ENCODE measurements at places on chromosomes 2 and 18. TPM values are rescaled to one million over a fixed set of nuclear protein-coding genes. Genes with fewer than 3 reads are reported as not detected.

GRCh38 chr18:50638884-50639420 lies 79.1 kb downstream of the MAPK4 start:
- DNase-seq, result no peak

GRCh38 chr18:56256659-56257058 lies 381.7 kb downstream of the TXNL1 start:
- no peak for DNase-seq

COL4A4 gene
- total RNA-seq, result 31.2 TPM

- no peak for DNase-seq
These were observed 1919.8 kb downstream of the SUCLG1 start for GRCh38 chr2:82539280-82539621.

SKA1 gene
- total RNA-seq, result 1.5 TPM

DNA sequence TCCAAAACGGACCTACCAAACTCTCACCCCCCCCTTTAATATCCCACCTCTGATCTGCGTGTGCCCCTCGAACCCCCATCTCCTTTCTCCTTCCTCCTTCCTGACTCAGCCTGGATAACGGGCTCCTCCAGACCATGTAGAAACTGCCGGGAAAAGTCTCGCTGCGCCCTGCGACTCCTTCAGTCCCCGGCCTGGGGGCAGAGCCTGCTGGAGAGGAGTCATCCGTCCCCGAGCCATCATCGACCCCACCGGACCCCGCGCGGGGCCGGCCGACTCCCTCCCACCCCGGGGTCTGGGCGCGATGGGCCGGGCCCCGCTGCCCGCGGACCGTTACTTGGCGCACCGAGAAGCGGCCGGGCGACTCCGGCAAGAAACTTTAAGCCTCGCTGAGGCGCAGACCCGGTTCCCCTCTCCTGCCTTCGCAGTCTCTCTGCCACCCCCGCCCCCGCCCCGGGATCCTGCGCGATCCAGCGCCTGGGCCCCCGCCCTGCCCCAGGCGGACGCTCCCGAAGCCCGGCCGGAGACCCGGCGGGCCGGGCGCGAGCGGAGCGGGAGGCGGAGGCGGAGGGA lies 3.4 kb downstream of the ZEB2 start:
- peak; percentile 89 for DNase-seq

DNA sequence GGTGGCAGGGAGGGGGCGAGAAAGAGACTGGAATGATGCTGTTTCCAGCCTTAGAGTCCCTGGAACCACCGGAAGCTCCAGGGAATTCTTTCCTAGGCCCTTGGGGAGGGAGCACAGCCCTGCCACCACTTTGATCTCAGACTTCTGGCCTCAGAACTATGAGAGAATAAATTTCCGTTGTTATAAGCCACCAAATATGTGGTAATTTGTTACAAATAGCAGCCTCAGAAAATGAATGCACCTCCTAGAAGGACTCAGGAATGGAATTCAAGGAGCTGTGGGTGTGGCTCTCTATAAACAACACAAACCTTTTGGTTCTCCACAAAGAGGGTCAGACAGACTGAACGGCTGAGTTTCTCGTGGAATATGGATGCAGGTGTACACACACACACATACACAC lies 144.5 kb downstream of the ACKR3 start:
- DNase-seq, result no peak

DNA sequence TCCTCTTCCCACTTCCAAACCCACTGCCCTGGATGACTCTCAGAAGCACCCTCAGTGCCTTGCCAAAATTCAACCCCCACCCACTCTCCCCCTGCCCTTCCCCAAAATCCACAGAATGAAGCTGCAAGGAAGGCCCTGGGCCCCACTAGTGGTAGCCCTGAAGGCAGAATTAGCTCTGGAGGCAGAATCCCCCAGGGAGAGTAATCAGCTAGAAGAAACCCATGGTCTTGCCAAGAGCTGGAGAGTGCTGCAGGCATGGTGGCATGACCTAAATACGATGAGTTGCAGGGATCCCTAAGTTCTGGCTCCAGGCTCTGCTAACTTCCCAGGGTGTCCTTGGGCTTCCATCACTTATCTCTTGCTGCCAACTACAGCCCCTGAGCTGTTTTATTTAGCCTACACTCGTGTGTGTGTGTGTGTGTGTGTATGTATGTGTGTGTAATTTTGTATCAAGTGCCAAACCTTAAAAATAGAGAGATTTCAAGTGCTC lies 7.9 kb downstream of the GAD1 start:
- DNase-seq, result no peak

GRCh38 chr2:71789556-71790204 lies 336.3 kb downstream of the DYSF start:
- DNase-seq, result no peak

GRCh38 chr2:202589582-202589949 lies 45.2 kb upstream of the FAM117B start:
- DNase-seq, result no peak

DNA sequence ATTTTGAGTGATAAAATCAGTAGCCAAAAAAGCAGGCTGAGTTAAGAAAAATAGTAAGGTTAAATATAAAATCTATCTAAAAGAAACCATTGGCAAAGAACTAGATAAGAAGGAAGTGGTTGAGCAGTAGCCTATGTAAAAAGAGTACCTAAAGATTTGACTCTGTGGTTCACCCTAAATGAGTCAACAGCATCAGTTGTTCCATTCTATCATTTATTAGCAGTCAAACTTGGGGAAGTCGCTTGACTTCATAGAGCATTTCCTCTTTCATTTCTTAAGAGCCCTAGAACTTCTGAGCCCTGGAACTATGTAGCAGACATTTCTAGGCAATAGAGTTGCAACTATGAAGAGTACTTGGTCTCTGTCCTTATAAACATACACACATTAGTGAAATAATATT lies 381.7 kb downstream of the NUP35 start:
- no peak for DNase-seq

DNA sequence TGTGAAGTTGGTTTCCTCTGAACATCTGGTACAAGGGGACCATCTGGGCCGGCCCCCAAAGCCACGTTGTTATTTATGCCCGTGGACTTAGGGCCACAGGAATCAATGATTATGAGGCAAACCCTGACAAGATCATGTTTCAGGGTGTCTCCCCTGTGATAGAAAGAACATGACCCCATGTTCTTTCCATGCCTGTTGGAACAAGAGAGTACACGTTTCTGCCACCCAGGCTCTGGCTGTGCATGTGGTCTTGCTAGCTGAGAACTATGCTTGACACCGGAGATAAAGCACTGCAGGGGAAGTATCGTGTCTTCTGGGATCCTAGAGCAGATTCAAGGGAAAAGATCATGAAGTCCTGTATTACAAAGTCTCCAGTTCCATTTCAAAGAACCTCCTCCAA lies 64.2 kb downstream of the TMEM17 start:
- DNase-seq, result no peak

ACYP2 gene
- 15.0 TPM for total RNA-seq

SLC39A10 gene
- 11.1 TPM for total RNA-seq

GRCh38 chr2:102065675-102066252 lies 74.0 kb downstream of the IL1R2 start:
- peak; percentile 80 for DNase-seq

Data from upper lobe of left lung (tissue), 6 donors.